ENCODE measurements at places on chromosomes 16 and 17.

DNA sequence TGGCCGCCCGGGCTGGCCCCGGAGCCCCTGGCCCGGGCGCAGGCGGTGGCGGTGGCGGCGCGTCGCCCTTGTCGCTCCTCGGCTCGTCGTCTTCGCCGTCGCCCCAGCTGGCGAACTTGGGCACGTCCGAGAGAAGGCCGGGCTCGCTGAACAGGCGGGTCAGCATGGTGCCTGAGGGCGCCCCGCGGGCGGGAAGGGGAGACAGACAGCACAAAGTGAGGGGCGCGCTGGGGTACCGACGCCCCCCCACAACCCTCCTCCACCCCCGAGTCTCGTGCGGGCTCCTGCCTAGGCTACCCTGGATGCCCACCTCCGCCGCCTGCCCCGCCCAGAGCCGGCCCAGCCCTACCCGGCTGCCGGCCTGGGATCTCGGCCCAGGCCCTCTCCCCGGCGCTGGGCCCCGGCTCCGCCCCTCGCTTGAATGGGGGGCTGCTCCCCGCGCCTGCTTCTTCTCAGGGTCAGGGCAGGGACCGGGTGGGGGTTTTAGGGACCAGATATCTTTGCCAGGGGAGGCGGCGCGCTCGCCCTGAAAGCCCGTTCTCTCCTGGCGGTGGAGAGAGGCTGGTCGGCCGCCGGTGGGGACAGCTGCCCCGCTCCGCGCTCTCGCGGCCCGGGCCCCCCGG is 1.2 kb downstream of the NEUROD2 start:
- no peak for DNase-seq

- DNase-seq, result no peak
These were observed 17.1 kb upstream of the CORO1A start for GRCh38 chr16:30166202-30166902.

DNA sequence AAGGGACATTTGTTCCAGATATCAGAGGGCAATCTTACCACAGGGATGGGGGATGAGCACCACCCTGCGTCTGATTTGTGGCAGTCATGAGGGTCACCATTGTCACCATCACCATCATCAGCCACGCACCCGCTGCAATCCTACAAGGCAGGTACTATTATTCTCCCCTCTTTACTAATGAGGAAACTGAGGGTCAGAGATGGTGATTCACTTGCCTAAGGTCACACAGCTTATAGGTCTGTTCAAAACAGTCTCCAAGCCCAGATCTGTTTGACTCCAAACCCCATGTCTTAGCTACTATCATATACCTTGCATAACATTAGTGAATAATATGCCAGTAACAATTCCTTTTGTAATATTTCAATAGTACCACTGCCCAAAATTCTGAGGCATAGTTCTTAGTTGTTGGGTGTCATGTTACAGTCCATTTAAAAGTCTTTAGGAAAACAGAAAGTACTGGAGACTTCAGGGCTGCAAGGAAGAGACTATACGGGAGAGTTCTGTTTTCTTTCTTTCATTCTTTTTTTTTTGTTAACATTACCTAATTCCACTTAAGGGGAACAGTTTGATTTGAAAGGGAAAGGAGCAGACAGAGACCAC is 166.4 kb downstream of the C16orf95 start:
- no peak for DNase-seq

GRCh38 chr17:1959871-1960544 is 65.1 kb downstream of the RTN4RL1 start:
- DNase-seq, result no peak

GRCh38 chr17:59751955-59752413 is 44.5 kb downstream of the VMP1 start:
- peak; percentile 87 for DNase-seq

DNA sequence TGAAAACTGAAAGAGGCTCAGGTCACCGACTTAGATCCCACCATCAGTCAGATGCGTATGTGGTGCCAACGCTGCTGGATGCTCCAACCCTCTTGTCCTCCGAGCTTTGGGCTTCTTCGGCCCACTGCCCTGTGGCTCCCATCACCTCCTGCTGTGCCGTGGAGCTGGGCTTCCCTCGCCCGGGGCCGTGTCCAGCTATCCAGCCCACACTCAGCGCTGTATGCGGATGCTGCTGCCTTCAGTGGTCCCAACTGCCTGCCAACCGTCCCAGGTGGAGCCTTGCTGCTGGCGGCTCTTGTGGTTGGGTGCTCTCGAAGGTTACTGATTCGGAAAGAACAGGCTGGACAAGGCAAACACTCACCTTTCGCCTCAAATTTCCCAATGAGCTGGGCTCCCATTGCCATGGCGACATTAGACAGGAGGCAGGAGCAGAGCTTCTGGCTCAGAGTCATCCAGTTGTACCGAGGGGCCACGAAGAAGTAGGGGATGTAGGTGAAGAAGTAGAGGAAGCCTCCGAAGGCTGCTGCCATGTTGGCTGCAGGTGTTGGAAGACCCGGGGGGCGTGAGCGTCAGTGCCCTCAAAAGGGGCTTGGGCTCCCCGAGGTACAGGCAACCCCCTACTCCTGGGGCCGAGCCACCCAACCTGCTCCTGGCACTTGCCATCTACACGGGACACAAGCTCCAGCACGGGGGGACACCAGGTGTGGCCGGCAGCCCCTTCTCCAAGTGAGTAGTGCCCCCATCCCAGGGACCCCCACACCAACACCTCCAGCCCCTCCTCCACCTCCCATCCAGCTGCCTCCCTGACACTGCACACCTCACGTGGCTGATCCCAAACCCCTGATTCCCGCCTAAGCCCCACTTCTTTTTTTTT is 32.2 kb downstream of the ABCA3 start:
- no peak for DNase-seq

GRCh38 chr16:25264597-25264996 is 7.0 kb upstream of the ZKSCAN2 start:
- DNase-seq, result no peak

- no peak for DNase-seq
These were observed 191.9 kb downstream of the MSI2 start for GRCh38 chr17:57447990-57448758.

- no peak for DNase-seq
These were observed 29.0 kb downstream of the FCSK start for GRCh38 chr16:70483426-70483825.

DNA sequence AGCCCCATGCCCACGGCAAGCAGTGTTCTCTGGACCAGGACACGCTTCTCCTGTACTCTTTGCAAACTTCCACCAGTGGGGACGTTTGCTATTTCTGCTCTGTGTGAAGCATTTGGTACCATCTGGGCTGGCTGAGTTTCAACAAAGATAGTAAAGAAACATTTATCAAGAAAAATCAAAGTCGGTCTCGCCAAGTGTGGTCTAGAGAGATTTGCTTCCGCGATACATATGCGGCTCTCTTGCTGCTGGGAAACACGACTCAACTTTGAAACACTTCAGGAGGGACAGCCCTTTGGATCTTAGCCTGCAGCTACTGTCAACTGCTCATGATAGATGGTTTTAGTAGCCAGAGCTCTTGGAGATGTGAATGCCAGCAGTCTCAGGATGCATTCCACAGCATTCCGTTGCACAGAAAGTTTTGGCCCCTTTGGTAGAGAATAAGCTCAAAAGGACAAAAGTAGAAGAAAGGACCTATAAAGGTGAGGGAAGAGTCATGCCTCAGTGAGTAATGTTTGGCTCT is 168.2 kb upstream of the CACNG3 start:
- no peak for DNase-seq

DNA sequence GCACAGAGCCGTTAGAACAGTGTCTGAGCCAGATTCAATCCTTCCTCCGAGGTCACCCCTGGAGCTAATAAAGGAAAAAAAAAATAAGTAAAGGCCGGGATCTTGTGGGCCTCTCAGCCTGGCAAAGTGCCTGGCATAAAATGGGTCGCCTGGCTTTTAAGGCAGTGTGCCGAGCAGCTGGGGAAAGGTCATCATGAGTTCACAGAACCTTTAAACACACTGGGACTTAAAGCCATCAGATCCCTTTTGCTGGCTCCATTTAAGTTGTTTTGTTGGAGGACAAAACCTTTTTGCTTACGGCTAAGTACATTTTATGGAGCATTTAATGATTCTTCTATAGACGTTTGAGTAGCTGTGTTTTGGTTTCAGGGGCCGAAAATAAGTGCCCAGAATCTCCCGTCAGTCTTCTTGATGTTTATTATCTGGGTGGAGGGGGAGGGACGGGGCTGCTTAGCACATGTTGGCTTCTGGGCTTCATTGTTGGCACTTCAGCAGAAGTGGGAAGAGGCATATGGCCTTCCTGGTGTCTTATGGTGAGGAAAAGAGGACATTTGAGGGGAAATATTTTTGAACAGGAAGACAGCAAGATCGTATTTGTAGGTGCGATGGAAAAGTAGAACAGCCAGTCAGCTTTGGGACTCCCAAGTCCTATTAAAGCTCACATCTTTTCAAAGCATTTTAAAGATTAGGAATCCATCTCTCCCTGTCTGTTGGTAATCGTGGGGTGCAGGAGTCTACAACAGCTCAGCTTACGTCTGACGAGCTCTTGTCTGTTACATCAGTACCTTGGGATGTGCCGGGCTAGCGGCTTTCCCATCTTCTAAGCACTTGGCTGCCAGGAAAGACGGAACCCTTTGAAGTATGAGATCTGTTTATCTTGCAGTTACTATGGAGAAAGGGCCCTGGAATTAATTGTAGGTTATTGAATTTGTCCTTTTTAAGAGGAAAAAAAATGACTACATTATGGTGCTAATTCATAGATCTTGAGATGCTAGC is 31.1 kb downstream of the RBFOX1 start:
- DNase-seq, result no peak

GRCh38 chr16:25097276-25097975 is 14.1 kb upstream of the LCMT1 start:
- no peak for DNase-seq

GRCh38 chr16:68079626-68080344 is 5.4 kb upstream of the NFATC3 start:
- DNase-seq, result peak; percentile 86

DNA sequence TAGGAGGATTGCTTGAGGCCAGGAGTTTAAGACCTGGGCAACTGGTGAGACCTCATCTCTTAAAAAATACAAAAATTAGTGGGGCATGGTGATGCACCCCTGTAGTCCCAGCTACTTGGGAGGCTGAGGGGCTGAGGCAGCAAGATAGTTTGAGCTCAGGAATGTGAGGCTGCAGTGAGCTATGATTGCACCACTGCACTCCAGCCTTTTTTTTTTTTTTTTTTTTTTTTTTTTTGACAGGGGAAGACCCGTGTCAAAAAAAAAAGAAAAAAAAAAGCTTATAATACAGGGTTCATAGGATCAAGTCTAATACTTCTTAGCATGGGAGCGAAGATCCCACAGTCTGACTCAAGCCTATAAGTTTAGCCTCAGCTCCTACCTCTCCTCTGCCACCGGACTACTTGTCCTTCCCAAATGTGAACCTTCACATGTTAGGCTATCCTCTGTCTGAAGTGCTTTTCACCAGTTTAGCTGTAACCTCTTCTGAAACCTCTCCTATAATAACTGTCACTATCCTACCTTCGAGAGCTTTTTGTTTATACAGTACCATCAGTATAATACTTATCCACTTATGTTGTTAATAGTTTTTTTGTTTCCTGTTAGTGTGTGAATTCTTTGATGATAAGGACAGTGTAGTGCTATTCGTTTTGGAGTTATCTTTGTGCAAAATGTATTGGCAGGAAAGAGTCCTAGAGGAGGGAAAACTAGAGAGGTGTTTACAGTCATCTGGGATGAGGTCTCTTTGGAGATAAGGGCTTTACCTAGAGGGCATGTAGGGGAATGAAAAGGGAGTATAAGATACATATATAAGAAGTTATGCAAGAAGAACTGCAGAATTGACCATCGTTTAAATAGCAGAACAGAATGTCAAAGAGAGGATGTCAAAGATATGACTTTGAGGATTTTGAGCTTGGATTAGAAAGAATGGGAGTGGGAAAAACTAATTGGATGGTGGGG is 15.5 kb downstream of the CPD start:
- no peak for DNase-seq

DNA sequence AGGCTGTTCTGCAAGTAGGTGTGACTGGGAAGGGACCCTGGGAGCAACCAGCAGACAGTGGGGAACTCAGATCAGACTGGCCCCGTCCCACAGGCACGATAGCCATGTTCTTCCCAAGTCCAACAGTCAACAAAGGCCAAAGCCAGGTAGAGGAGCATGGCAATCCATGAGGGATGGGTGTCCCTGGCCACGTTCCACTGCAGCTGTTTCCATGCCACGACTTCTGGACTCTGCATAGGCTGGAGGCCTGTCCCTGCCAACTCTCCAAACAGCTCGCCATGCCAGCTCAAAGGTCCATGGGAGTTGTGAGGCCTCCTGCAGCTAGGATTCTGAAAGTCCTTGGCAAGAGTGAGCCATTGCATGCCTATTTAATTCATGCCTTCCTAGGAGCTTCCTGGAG is 459.8 kb downstream of the CDH8 start:
- DNase-seq, result no peak

DNA sequence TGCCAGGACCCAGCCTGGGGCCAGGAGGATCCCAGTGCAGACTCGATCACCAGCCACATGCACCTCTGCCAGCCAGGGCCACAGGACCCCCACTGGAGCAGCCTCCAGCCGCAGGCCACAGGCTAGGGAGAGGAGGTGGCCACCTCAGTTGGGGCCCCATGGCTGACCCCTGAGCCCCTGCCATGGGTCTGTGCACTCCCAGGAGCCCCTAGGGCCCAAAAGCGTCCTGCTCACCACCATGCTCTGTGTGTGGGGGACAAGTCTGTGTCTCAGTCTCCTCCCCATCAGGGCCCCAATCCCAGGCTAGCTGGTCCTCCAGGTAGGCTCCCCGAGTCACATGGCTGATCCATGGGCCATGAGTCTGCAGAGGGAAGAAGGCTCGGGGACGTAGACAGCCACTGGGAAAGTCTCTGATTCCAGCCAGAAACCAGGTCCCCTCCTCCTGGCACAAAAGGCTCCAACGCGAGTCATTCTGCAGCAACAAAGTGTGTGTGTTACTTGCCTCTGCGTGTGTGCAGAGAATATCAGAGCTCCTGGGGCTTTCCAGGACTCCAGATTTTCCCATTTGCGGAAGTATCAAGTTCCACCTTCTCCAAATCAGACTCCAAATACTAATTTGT is 6.1 kb upstream of the PRSS8 start:
- DNase-seq, result no peak
